ENCODE measurements at places on chromosomes 6 and 20.

- no peak for DNase-seq
Measured at GRCh38 chr6:75613056-75613501, 11.4 kb downstream of the SENP6 start.

DNA sequence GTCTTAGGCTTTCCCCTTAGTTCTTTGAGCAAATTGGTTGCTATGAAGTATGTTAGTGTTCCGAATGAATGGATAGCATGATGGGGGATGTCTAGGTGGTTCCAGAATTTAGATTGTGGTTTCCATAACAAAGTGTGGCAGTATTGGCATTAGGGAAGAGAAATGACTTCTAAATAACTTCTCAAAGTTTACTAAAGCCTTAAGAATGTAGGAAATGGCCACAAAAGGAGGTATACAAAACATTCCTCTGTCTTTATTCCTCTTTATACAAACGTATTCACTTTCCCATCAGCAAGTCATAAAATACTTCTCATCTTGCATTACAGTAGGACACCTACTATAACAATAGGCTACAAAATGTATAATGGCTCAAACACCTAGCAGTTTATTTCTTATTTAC is 279.6 kb downstream of the ESR1 start:
- DNase-seq, result no peak

GRCh38 chr6:906920-907319 is 214.0 kb upstream of the EXOC2 start:
- no peak for DNase-seq

- no peak for DNase-seq
Measured at GRCh38 chr6:142728910-142729481, 216.0 kb downstream of the HIVEP2 start.

- no peak for DNase-seq
Measured at GRCh38 chr6:143755301-143755744, 77.6 kb downstream of the PHACTR2 start.

DNA sequence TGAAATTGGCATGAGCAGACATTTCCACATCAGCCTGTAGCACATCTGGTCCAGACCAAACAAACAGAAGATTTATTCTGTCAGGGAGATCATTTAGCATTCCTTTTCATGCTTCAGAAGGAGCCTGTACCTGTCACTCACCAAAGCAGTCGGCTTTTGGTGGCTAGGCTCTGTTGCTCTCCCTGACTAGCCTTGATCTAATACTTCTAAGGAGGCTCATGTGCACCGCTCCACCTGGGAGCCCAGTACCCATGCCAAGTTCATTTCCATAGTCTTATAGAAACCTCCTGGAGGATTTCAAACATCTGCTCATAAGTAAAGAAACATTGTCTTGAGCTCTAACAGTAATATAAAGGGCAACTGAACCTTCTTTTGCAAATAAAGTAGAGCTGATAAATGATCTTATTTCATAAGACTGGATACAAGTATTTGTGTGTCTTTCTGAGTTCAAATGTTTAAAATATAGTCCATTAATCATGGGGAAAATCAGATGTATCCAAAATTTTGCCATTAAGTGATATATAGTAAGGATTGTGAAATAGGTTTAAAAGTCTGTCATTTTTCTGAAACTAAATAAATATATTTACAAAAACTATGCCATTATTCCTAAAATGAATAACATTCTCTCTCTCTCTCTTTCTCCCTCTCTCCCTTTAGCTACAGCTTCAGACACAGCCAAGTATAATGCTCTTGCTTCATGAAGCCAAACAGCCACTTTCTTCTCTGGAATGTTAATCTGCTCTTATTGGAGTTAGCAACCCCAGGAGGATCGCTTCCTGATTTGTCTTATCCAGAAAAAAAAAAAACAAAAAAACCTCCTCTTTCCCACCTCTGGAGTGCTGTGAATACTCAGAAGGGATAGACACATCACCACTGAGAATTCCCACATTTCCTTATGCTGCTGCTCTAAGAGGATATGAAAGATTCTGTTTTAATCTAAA is 192.7 kb upstream of the TFAP2D start:
- no peak for DNase-seq

DNA sequence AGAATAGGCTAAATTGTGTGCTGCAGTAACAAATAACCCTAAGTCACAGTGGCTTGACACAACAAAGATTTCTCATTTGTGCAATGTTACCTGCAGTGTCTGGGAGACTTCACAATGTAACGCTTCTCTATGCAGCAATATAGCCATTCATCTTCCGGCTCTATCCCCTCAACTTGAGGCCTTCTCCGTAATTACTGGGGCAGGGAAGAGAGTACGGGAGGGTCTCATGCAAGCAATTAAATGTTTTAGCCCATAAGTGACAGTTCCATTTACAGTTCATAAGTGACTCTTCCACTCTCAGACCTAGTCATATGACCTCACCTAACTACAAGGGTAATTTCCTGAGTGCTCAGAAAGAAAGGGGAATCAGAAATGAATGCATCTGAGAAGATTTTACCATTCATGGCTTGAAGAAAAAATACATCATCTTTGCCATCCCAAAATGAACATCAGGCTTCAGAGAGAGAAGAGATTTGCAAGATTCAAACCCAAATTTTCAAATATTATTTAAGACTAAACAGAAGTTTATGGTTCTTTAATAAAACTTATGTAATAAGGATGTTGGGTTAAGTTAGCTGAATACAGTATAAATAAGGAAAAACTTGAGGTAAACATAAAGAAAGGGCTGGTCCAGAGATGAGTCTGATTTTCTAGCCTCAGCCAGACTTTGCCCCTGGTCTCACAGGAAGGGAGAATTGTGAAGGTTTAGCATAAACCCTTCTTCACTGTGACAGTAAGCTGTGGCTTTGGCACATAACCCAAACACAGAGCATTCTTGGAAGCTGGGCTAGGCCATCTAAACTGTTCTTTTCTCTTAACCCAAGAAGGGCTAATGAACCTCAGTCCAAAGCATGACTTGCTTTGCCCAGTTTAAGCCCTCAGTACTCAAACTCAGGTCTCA is 13.3 kb downstream of the GPR6 start:
- no peak for DNase-seq

DNA sequence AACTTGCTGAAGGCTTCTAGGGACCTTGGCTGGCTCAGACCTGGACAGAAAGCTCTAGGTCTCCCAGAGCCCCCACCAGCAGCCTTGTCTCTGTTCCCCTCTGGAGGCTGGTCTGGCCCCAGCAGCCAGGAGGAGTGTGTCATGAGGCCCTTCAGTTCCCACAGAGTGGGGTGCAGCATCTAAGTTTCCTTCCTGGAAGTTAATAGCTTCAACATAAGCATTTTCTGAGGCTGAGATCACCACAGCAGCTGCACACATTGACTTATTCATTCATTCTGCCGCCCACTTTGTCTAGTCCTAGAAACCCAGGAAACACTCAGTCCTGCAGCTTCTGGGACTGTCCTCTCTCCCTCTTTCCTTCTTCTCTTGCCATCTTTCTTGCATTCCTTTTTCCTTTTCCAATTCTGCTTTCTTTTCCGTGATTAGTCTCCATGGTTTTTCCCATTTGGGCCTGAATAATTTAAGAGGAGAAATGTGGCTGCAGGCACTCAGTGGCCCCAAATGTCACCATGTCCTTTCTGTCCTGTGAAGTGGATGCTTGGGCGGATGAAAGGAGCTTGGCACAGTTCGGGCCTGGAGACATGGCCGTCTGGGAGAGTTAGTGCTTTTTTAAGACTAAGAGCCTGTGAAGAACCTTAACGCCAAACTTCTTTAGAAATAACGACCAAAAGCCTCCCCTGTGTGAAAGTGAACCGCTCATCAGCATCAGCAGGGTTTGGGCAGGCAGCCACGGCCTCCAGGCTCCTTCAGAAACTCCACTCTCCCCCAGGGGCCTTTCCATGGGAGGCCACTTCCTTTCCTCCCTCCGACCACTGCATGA is 31.0 kb upstream of the PCMTD2 start:
- DNase-seq, result no peak

DNA sequence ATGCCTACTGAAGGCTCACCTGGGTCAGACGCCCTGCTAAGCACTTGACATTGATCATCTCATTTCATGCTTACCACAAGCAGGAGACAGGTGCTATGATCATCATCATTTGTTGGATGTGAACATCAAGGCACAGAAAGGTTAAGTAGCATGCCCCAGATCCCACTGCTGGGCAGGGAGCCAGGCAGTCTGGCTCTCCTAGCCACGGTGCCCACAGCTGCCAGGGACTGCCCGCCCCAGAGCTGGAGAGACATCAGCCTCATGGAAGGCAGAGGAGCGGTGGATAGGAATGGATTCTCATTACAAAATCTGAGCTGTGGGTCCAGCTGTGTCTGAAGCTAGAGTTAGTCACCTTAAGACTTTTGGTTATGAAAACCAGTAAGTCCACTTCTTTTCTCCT is 3.6 kb downstream of the SULF2 start:
- no peak for DNase-seq

DNA sequence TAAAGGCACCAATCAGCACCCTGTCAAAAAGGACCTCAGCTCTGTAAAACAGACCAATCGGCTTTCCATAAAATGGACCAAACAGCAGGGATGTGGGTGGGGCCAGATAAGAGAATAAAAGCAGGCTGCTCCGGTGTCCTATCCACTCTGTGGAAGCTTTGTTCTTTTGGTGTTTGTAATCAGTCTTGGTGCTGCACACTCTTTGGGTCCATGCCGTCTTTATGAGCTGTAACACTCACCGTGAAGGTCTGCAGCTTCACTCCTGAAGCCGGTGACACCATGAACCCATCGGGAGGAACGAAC is 7.3 kb upstream of the PXDC1 start:
- DNase-seq, result no peak

DNA sequence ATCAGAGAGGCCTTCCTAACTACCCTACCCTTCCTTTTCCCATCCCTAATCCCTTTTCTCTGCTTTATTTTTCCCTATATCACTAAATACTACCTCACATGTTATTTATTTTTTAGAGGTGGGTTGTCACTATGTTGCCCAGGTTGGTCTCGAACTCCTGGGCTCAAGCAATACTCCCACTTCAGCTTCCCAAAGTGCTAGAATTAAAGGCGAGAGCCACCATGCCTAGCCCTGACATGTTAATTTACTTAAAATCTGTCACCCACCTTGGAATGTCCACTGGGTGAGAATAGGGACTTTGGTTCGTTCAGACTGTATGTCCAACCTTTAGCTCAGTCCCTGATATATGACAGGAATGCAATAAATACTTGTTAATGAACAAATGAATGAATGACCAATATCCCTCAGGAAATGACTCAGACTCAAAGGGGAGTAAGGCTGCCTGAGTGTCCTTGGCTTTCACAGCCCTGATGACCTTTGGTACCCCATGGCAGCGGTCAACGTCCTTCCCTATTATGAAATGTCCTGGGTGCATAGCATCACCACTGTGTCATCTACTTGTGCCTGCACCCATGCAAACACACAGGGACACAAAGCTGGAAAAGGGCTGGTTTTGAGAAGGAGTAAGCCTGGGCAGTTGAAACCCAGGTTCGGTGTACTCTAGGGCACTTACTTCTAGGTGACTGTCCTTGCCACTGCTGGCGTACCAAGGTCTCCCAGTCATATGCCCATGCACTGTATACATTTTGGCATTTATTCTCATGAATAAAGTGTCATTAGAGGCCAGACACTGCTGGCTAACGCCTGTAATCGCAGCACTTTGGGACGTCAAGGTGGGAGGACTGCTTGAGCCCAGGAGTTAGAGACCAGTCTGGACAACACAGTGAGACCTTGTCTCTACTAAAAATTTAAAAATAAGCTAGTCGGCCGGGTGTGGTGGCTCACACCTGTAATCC is 26.5 kb downstream of the BCL2L1 start:
- DNase-seq, result no peak

GRCh38 chr20:44032583-44033331 is 118.1 kb downstream of the TOX2 start:
- no peak for DNase-seq

- DNase-seq, result no peak
Measured at GRCh38 chr6:154908723-154909122, 86.4 kb upstream of the TIAM2 start.

All from iPS-NIHi11 (cell line).